Right lung (tissue), 10 donors: ENCODE measurements at places on chromosomes 11 and 22. TPM values are rescaled to one million over a fixed set of nuclear protein-coding genes. Genes with fewer than 3 reads are reported as not detected.

DNA sequence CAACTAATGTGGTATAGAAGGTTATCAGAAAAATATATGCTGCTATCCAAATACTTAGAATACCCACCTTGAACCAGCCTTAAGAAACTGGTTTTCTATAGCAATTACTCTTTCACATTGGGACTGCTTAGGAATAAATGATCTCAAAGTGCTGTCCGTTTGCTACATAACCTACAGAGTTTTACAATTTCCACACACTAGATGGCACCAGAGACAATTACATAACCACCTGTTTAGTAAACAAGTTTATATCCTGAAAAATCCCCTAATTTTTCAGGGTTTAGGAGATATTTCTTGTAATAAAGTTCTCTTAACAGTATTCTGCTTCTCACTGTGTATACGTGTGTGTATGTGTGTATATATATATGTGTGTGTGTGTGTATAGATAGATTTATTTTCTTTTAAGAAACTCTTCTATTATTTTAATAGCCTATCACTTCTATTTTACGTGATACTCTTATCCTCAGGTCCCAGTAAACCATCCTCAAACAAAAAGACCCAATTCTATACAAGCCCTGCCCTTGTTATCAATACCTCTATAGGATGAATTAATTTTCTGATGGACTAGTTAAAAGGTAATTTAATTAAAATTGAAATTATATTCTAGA is 6.7 kb upstream of the OR5I1 start:
- DNase-seq, result peak; percentile 6

DNA sequence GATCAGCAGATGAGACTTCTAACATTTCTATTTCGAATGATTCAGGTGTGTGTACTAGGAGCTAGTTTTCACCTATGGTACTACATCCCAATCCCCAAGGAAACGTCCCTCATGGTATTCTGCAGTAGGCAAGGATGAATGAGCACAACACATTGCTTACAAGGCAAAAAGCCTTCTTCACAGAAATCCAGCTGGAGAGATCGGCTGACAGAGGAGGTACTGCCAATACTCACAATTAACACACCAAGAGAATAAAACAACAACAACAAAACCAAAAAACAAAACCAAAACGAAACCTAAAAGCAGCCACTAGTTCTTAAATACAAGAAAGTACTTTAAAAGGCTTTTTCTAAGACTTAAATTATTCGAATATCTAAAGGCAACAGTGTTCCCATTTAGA is 101.4 kb downstream of the PICALM start:
- no peak for DNase-seq

DNA sequence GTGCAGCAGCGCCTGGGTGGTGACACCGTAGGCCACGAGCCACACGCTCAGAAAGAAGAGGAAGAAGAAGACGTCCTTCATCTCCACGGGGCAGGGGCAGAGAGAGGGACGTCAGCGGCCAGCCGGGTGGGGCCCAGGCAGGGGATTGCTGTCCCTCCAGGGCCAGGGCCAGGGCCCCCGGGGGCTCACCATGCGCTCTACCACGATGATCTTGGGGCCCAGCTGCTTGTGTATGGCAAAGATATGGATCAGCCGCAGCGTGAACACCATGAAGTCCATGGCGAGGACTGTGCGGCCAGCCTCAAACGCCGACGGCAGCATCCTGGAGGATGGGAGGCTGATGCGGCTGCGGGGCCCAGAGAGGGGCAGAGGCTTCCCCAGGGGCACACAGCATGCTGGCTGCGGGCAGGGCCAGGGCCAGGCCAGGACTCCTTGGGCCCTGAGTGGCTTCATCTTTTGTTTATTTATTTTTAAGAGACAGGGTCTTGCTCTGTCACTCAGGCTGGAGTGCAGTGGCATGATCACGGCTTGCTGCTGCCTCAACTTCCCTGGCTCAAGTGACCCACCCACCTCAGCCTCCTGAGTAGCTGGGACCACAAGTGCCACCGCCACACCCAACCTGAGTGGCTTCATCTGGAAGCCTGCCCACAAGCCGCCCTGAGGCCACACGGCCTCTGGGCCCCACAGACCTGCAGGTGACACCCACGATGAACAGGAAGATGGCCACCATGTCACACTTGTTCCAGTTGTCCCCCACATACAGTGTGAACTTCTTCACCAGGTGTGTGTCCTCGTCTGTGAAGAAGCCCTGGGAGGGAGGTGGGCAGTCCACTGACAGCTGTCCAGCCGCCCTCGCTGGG is 11.1 kb downstream of the TSSC4 start:
- no peak for DNase-seq

- DNase-seq, result no peak
Observed at GRCh38 chr11:64729851-64730382, 6.9 kb upstream of the NRXN2 start.

DNA sequence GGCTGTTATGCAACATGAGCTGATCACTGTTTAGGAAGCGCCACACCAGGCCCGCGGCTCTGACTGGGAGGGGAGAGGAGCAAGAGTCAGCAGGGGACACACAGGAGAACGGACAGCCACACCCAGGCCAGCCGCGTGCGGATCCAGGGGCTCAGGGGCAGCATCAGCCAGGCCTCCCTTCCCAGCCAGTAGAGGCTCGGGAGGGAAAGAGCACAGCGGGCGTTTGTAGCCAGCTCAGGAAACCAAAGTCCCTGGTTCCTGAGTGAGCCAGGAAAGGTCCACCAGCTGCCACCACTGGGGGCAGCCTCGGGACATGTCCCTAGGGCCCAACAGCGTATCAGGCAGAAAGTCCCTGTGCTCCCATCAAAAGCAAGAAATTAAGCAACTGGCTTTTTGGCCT is 71.8 kb upstream of the PITPNB start:
- no peak for DNase-seq

GRCh38 chr22:39129081-39129480 is 23.4 kb downstream of the CBX7 start:
- no peak for DNase-seq

DNA sequence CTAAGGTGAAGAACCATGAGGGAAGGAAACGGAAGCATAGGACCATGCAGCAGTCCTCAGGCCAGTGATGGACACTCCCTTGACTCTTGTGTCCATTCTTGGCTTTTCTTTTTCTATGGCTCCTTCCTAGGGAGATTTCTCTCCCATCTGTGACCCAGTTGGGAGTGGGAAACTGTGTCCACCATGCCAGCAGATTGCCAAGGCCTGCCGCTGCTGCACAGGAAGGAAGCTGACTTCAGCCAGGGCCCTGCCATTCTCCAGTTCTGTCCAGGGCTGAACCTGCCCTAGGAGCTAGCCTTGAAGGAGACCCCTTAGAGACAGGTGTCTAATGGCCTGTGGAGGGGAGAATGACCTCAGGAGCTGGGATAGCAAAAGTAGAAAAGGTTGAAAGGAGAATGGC is 17.4 kb downstream of the SSH3 start:
- no peak for DNase-seq

DNA sequence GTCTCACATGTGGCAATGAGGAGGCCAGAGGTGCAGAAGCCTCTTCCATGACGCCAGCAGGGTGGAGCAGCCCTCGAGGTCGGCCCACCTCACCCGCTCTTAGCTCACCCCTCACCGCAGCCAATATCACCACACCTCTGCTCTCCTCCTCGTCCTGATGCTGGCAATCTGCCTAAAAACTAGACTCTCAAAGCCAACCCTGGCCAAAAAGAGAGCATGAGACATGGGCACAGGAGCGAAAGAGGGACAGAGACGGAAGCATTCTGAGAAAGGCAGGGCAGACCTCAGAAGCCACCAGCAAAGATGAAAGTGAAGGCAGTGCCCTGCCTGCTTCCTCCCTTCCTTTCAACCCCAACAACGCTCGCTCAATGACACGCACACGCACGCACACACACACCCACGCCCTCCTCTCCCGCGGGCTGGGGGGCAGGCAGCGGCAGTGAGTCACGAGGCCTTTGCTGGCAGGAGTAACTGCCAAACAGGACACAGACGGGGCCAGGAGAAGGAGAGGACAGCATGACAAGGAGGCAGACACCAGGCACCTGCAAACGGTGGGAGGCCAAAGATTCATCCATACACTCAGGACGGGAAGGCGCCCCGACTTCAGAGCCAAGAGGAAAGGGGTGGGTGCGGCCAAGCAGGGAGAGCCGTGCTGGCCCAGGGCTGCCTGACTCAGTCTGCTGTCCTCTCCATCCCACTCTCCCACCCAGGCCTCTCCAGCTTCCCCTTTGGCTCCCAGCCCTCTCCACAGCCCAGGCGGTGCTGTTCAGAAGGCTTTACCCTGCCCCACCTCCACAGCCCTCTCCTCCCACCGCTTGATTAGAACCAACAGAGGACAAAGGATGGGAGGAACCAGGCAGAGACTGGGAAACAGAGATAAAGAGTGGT is 11.4 kb downstream of the IGSF9B start:
- DNase-seq, result no peak

GRCh38 chr22:23001463-23001862 is 68.9 kb upstream of the GNAZ start:
- DNase-seq, result no peak

DNA sequence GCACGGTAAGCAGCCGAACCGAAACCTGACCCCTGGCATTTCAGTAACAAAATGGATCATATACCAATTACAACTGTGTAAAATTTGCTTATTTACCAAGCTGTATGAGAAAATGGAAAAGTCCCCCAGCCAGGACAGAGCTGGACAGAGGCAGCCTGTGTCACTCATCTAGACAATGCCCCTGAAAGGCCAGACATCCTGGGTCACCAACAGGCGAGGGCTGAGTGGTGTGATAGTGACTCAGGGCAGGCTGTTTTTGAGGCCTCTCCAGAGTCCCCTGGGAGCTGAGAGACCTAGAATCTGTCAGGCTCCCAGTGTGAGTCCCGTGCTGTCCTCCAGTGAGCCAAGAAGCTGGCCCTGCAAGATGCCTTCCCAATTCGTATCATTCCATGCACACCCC is 680.4 kb downstream of the TBC1D22A start:
- no peak for DNase-seq

GRCh38 chr11:27863637-27864036 is 163.4 kb upstream of the BDNF start:
- DNase-seq, result no peak

The MPPED1 gene
- polyA plus RNA-seq, result 0.46 TPM

The OSBP2 gene
- polyA plus RNA-seq, result 13.6 TPM
